NCI-H2107 (cell line): ENCODE measurements at places on chromosomes 16 and 17.

GRCh38 chr17:80187090-80187489, 17.3 kb downstream of the CARD14 start:
- no peak for DNase-seq

DNA sequence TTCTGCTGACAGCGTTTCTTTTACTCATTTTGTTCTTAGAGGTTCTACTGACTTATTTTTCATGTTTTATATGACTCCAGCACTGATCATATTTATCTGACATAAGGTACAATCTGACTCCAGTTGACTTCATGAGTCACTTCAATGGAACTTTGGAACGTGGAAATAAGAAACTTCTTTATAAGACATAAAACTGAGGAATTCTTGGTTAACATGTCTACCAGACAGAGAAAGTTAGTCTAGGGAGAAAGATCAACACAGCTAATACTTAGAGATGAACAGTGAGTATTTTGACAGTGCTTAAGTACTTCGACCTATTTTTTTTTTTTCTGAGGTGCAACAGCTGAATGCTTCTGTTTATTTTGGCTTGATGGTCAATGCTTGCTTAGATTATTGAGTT, 679.5 kb downstream of the KCNJ2 start:
- no peak for DNase-seq

DNA sequence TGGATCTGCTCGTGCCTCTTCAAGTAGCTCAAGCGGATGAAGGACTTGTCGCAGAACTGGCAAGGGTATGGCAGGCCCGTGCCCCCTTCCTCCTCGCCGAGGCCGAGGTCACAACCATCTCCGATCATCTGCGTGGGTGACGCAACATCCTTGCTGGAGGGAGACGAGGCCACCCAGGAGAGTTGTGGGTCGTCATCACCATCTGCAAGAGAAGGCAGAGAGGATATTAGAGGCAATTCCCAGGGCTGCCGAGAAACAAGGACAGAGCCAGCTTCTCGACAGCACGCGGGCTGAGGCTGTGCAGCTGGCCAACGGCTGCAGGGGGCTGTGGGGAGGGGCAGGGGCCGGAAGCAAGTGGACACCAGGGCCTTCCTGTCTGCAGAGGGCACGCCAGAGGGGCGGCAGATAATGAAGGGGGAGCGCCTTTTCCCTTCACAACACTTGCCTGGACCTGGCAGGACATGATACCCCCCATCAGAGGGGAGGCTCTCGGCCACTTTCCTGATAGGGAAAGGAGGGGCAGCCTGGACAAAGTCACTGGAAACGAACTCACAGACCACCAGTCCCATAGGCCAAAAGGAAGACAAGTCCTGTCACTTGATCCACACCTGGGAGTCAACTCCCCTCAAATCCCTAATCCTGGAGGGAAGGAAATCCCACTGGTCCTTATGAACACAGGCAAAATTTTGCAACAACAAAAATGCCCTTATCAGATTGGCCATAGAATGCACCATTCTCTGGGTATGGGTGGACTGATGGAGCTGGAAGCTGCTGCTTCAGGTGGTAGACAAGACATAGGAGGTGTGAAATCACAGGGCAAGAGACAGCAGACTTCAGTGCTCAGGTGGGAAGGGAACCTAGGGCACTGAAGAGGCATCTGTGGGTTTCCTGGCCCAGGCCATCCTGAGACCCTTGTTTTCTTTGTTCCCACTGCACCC, 217.0 kb downstream of the ZNF423 start:
- no peak for DNase-seq

DNA sequence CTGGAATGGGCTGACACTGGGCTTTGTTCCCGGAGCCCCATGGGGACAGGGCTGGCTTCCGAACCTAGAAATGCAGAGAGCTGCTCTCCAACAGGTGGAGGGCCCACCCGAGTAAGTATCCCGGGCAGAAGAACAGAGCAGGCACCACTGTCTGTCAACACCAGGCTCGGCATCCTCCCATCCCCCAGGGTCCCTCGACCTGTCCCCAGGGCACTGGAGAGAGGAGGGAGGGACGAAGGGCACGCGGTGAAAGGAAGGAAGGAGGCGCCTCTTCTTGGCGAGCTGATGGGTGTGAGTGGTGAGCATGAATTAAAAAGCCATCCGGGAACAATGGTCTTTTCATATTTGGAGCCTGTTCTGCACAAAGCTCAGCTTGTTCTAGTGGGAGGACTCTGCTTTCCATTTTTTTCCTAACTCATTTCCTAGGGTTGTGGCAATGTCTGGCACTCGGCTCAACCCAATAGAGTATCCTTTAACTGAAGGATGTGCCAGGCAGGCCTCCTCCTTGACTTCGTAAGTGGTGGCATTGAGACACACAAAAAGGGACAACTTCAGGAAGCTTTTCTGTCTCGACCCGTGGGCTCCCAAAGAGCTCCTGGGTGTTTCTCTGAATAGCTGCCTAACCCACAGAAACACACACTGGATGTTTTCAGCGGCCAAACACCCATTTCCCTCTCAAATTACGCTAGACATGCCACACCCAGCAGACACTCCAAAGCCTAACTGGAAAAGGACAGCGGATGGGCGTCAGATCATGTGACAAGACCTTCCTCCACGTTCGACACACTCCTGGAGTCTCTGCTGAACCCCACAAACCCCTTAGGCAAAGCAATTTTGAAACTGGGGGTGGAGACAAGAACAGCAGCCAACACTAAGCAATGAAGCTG, 47.7 kb downstream of the ZFHX3 start:
- DNase-seq: peak; percentile 22

- DNase-seq: no peak
Observed at GRCh38 chr17:8160224-8160577, 2.5 kb downstream of the VAMP2 start.
